NCI-H1694 treated with DMSO at 0.1 percent for 48 hours (cell line): ENCODE measurements at places on chromosomes 12 and 14.

DNA sequence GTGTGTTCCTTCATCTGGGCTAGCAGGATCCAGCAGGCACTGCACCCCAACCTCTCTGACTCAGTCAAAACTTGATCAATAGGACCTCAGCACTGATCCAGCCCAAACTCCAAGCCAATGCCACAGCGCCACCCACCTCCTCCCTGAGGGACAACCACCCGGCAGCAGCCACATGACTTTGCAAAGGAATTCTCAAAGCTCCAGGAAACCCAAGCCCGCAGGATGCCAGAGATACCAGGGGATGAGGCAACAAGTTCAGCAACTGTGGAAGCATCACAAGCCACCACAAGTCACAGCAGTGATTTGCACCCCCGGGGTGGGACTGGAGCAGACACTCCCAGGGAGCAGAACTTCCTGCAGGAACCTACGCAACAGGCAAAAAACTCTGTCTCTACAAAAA lies 37.3 kb downstream of the ACTN1 start:
- no peak for DNase-seq

GRCh38 chr12:9742661-9743060 lies 9.8 kb upstream of the CLECL1 start:
- no peak for DNase-seq

GRCh38 chr12:132210223-132211055 lies 66.2 kb downstream of the NOC4L start:
- DNase-seq = no peak

DNA sequence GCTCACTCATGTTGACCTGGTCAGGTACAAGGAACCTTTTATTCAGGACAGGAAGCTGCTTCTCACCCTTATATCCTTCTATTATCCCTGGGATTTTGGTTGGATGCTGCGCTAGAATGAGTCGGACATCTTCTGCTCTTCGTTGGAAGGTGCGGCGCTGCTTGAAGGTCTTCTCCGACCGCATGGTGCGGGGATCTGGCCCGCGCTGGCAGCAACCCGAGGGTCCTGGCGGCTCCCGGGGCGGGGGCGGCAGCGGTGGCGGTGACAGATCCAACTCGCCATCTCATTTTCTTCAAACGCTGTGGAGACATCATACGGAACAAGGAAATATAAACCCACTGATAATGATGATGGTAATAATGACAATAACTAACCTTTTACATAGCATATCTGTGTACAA lies 126.3 kb downstream of the ATXN7L3B start:
- no peak for DNase-seq

GRCh38 chr14:35418093-35418492 lies 13.5 kb upstream of the NFKBIA start:
- DNase-seq = no peak

- DNase-seq = no peak
Measured at GRCh38 chr14:51550636-51551035, 101.1 kb upstream of the FRMD6 start.

DNA sequence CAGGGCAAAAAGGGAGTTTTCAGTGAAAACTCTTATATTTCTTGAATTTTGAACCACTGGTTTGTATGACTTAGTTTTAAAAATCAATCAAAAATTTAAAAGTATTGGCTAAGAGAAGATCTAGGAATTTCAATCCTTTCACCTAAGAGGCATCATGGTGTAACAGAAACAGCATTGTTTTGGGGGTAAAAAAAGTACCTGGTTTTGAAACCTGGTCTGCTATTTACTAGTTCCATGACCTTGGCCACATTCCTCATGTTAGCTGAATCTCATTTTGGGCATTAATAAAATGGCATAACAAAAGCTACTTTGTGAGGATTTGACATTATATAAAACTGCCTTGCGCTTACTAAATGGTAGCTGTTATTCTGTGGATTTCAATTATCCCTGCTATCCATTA lies 16.7 kb upstream of the GNPNAT1 start:
- DNase-seq = no peak
